ENCODE measurements at places on chromosomes 3 and 15.

DNA sequence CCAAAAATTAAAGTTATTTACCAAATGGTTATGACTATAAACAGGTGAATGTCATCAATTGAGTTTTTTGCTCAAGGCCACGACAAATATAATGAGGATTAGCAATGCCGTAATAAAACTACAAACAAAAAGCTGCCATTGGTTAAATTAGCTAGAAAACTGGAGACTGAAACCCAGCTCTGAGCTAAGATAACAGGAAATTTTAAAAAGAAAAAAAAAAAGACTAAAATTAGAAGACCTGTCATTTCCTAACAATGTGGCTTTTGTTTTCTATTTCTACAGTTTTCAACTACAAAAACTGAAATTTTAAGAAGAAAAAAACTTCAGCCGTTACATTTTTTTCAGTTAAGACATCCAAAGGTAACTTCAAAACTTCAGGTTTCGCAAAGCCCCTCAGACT is 9.7 kb downstream of the SLC12A6 start:
- no peak for DNase-seq

DNA sequence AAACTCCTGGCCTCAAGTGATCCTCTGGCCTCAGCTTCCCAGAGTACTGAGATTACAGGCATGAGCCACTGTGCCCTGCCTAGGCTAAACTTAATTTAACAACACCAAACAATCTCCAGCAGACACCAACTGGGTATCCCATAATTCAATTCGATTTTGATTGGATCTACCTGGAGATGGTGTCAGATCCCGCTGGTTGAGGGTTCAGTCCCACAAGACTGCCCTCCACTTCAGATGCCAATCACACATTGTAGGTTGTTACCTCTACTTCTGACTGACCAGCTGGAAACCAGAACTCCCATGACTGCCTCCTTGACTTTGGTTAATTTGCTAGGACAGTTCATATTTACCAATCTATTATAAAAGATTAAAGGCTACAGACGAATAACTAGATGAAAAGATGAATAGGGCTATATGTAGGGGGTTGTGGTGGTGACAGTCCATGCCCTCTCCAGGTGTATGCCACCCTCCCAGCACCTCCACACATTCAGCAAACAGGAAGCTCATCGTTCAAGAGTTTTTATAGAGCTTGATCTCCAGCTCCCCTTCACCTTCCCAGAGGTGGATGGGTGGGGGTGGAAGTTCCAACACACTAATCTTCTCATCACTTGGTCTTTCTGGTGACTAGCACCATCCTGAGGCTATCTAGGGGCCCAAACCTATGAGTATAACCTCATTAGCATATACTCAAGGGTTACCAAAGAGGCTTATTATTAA is 9.3 kb downstream of the B2M start:
- DNase-seq, result no peak

GRCh38 chr15:69143756-69144436 is 16.5 kb upstream of the GLCE start:
- DNase-seq, result no peak

DNA sequence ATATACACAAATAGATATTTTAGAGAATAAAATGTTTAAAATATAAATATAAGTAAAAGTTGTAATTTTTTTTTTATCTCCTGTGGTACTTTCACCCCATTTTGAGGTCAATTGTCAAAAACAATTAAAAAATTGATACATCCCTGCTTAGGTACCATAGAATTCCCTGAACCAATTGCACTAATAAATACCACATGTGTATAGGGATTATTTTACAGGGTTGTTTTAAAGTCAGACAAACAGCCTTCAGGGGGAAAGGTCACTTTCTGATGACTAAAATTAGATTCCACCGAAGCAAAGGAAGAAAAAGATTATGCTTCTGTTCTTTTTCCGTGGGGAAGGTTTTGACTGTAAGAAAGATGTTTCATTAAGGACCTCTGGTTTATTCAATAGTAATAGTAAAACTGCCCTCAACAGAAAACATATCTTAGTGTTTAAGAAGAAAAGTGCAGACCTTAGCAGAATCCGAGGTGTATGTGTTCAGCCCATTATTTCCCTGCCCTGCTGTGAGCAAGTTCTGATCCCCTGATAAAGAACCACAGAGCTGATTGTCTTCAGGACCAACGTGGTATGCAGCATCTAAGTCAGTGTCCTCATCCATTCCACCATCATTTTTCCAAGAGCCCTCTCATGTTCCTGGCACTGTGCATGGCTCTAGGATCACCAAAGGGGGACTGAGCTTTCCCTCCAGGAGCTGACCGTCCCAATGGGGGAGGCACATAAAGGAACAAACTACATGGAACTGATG is 132.9 kb upstream of the IL12A start:
- no peak for DNase-seq

DNA sequence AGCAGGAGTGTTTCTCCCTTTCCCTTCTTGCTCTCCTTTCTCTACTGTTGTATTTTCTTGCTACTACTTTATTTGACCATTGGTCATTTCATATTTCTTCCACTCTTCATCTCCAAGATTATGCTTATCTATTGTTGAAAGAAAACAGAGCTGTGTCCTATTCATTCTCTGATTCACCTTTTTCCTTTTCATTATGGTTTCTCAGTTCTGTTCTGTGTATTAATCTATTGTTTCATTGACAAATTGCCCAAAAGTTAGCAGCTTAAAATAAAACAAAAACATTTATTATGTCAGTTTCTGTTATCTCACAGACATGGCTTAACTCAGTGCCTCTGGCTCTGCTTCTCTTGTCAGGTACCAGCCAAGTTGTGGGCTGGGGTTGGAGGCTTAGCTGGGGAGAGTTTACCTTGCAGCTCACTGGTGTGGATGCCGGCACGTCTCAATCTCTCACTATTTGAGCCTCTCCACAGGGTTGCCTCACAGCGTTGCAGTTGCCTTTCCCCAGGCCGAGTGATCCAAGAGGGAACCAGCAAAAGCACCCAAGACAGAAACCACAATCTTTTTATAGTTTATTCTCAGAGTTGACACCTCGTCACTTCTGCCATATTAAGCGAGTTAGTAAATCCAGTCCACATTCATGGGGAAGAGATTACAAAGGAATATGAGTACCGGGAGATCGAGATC is 36.9 kb upstream of the FILIP1L start:
- DNase-seq, result no peak

GRCh38 chr15:66842710-66843441 is 140.8 kb downstream of the SMAD6 start:
- DNase-seq, result no peak

DNA sequence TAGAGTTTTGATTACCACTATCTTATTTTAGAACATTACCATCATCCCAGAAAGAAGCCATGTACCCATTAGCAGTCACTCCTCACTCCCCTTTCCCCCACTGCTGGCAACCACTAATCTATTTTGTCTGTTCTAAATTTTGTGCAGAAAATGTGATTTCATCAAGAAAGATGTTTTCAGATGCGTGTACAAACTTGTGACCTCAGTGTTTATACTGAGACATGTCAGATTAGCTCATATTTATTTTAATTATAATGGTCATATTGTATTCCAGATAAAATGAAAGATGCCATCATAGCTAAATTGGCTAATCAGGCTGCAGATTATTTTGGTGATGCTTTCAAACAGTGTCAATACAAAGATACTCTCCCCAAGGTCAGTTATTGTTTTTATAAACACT is 27.8 kb downstream of the PDCD6IP start:
- DNase-seq, result no peak

GRCh38 chr15:40053831-40054604 is 15.0 kb upstream of the SRP14 start:
- DNase-seq, result peak; percentile 81

- DNase-seq, result no peak
Measured at GRCh38 chr3:188036375-188037194, 117.4 kb upstream of the LPP start.

DNA sequence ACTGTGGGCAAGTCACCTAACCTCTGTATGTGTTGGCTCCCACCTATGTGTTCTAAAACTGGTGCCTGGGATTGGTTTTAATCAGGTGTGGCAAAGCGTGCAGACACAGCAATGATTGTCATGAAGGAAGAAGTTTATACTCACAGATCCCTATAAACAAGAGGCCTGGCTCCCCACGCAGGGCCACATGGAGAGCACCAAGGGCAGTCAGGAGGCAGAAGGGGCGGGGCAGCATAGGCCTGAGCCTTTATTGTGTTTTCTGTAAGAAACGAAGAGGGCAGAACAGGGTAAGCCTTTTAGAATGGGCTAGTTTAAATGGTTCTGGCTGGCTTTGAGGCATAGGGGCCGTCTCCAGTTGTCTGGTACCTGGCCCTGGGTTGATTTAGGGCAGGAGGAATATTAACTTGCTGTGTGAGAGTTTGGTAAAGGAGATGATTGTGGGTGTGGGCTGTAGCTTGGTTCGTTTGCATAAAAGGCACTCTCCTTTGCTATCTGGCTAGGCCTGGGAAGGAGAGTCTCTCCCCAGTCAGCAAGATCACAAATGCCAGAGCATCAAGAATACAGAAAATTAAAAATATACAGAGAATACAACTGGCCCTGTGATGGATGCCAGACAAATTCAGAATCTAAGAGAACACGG is 2.2 kb upstream of the FBXW12 start:
- no peak for DNase-seq

GRCh38 chr3:73378207-73378606 is 246.5 kb downstream of the PDZRN3 start:
- DNase-seq, result no peak

DNA sequence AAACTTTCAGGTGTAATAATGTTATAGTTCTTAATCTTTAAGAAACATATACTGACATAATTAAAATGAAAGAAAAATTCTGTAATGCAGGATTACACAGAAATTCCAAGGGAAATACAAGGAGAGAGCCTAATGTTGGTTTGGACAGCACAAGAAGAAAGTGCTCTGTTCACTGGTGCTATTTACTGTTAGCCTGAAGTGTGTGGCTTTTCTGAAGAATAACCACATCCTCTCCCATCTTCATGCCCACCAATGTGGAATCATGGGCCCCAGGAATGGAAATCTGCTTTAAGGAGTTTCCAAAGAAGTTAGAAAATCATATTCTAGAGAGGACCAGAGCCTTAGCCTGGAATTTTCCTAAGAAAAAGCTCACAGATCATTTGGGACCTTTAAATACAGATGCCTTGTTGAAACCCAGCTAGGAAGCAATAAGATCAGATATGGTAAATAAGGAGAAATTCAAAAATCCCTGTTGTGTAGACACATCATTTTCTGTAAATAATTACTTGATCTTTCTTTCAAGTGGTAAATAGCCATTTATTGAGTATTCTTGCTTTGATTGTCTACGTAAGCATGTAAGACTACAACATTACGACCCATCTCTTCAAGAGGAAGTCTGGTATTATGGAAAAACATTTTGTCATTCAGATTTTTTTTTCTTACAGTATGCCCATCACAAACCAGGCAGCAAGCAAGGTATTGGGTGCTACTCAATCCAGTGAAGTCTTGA is 10.3 kb upstream of the USP50 start:
- no peak for DNase-seq

- DNase-seq, result peak; percentile 67
Measured at GRCh38 chr3:40971191-40972168, 227.8 kb upstream of the CTNNB1 start.

- DNase-seq, result no peak
Measured at GRCh38 chr15:72939514-72940228, 112.6 kb upstream of the NEO1 start.

- no peak for DNase-seq
Measured at GRCh38 chr3:62558549-62559112, 185.3 kb upstream of the FEZF2 start.

DNA sequence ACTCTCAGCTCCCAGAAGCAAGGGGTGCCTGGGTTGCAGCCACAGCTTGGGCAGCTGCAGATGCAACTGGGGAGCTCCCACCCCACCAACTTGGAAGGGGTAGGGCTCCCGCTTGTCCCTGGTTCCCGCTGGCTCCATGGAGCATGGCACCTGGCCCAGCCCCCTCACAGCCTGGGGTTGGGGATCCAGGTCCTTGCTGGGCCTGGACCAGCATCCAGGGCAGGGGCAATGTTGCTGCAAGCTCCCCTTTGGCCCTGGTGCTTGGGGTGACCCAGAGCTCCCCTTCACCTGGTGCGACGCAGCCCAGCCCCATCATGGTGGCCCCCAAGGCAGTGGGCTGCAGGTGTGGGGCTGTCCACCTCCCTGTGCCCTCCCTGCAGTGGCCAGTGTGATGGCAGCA is 99.6 kb upstream of the FRMD4B start:
- DNase-seq, result no peak

GRCh38 chr15:97977734-97978133 is 17.2 kb downstream of the ARRDC4 start:
- DNase-seq, result no peak

- DNase-seq, result no peak
Measured at GRCh38 chr15:96330064-96330449, 443 bp upstream of the NR2F2 start.

- DNase-seq, result no peak
Measured at GRCh38 chr3:147797095-147797494, 387.9 kb downstream of the ZIC1 start.

- DNase-seq, result no peak
Measured at GRCh38 chr15:77856705-77857346, 220.7 kb downstream of the TBC1D2B start.

DNA sequence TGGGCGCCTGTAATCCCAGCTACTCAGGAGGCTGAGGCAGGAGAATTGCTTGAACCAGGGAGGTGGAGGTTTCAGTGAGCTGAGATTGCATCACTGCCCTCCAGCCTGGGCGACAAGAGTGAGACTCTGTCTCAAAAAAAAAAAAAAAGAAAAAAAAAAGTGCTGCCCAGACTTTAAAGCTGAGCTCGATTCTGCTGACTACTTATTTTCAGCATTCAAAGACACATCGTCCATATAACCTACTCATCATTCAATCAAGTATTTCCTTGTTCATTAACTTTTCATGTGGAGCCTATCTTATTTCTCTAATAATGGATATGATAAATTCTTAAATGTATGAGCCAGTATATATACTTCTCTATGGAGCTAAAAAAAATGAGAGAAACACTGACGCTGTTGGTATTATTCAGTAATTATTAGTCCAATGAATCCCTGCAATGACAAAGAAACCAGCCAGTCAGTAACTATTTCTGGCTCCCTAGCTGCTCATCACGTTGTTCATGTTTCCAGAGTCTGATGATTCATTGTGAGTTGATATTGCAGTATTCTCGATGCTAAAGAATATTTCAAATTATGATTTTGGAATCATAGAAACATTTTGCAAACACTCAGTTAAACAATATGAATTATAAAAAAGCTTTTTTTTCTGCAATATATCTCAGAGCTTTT is 111.9 kb downstream of the RAP2B start:
- no peak for DNase-seq

GRCh38 chr3:12541625-12542024 is 3.7 kb downstream of the MKRN2OS start:
- DNase-seq, result no peak

DNA sequence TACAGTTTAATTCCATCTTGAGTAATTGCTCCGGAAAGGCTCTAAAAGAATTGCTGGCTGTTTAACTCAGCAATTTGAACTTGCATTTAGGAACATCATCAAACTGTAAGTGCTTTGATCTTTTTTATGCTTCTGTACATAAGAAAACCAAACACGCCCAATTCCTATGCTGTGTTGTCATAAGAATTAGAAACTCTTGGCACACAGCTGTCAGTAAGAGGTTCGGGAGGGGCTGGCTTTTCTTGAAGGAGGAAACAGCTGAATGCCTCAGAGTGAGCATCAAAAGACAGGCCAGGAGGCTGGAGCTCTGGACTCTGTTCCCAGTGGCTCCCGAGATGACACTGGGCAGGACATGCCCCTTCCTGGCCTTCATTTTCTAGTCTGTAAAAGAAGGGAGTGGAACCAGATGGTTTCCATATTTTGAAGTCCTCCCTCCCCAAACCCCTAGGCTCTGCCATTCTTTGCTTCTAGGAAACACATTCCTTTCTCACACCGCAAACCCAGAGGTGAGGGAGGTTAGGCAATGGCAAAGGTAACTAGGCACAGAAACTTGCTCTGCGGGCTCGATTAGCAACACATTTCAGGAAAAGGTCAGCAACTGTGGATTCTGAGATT is 73.7 kb upstream of the DLG1 start:
- no peak for DNase-seq

- no peak for DNase-seq
Measured at GRCh38 chr3:51975852-51976549, 1.1 kb downstream of the ABHD14A start.
